ENCODE measurements at places on chromosomes 12 and 14. TPM values are rescaled to one million over a fixed set of nuclear protein-coding genes. Genes with fewer than 3 reads are reported as not detected.

The BEGAIN gene
- total RNA-seq: 11.0 TPM

The LALBA gene
- not detected for total RNA-seq

The PKP2 gene
- total RNA-seq: 2.1 TPM

The GON7 gene
- total RNA-seq: 17.4 TPM

The AICDA gene
- 0.15 TPM for total RNA-seq

The ARHGDIB gene
- total RNA-seq: 1.1 TPM

The RBM19 gene
- 16.4 TPM for total RNA-seq

The B4GALNT3 gene
- total RNA-seq: 0.47 TPM

The EMP1 gene
- 82.5 TPM for total RNA-seq

The BICDL1 gene
- 4.5 TPM for total RNA-seq

The OR4N2 gene
- not detected for total RNA-seq

The NRXN3 gene
- 1.2 TPM for total RNA-seq

The NTF3 gene
- total RNA-seq: not detected

The DNAH10 gene
- 0.36 TPM for total RNA-seq

The PRB2 gene
- total RNA-seq: not detected

The NINJ2 gene
- total RNA-seq: not detected

The GDF3 gene
- not detected for total RNA-seq

The CCDC197 gene
- total RNA-seq: not detected

The MYO1A gene
- total RNA-seq: 0.15 TPM

The TMEM121 gene
- 3.2 TPM for total RNA-seq

The RNASE4 gene
- total RNA-seq: 5.4 TPM

The FGF23 gene
- total RNA-seq: not detected

The XPOT gene
- total RNA-seq: 56.2 TPM

The ISCA2 gene
- total RNA-seq: 37.1 TPM

The TUNAR gene
- not detected for total RNA-seq

The RCOR1 gene
- 28.1 TPM for total RNA-seq

The GRIP1 gene
- 0.71 TPM for total RNA-seq

The KRR1 gene
- total RNA-seq: 67.1 TPM

The KRT82 gene
- not detected for total RNA-seq

The MMP17 gene
- 13.2 TPM for total RNA-seq

The WNT1 gene
- not detected for total RNA-seq

The RAN gene
- 1,851 TPM for total RNA-seq
